ENCODE measurements at places on chromosomes 2 and 18.

DNA sequence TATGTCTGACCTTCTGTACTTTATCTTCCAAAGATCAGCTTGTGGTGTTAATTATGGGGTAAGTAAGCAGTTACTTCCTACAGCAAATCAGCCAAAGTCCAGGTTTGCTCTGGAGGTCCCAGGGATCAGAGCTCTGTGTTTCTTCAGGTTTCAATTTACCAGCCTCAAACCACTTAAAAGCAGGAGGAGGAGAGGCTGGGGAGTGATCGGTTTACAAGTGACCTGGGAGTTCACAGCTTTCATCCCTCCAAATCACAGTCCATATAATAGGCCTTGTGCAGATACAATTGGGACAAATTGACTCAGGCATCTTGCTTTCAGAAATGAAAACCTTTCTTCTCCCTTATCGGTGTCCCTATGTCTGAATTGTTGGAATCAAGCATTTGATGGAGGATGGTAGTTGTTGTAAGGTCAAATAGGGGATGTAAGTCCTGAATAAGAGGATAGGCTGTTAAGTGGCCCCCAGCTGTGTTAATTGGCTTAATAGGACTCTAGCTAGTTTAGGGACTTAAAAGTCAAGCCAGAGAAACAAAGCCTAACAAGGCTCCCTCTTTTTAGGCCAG, 188.0 kb upstream of the NT5C1B start:
- no peak for DNase-seq

DNA sequence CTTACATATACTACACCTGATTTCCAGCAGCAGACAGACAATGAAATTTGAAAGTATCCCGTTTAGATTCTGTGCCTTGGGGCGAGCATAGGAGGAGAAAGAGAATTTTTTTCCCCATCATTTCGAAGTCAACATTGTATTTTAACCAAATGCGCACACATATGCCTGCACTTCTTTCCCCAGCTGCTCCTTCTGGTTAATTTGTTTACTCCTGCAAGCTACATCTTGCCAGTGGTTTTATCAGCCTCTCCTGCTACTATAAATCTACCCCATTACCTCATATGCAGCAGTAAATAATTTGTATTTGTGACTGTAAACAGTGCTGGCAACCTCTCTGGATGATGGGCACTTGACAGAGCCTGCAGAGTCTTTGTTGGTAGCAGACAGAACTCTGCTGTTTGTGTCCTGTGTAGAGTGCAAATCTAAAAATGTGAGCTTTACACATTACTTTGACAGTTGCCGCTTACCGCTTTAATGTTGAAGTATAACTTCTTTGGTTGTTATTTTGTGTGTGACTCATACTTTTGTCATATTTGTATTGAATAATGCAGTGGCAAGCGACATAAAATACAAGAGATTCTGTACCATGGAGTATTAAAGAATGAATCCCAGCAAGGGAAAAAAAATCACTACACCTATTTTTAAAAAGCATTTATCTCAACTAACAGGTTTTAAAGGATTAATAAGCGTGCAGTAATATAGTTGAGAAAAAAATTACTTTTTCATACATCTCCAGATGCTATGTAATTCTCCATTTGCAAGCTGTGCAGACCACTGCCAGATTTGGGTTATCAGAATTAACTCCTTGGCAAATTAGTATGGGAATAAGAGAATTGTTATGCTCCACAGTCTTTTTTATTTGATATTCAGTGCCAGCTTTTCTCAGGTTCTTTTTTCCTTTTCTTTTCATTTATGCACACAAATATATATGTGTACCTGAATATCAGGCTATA, 536.8 kb downstream of the XIRP2 start:
- no peak for DNase-seq

GRCh38 chr2:43127941-43128558, 98.4 kb downstream of the ZFP36L2 start:
- DNase-seq: no peak

DNA sequence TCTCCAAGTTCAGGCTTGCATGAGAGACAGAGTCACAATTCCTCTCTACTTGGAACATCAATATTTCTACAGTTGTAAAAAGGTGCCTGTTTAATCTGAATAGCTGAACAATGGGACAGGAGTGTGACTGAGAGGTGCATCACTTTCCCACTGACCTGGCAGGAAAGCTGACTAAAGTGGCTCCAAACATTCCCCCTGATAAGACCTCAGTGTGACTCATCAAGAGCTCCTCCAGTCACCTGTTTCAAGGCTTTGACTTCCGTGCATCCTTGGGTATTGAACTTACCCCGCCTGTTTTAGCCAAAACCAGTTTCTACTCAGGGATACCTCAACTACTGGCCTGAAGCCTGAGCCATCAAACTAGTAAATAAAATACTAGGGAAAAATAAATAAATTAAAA, 453.9 kb upstream of the DDX18 start:
- no peak for DNase-seq

- DNase-seq: peak; percentile 20
These were observed 376.3 kb upstream of the UBE2E3 start for GRCh38 chr2:180604077-180604476.

- no peak for DNase-seq
These were observed 122.9 kb upstream of the ST6GAL2 start for GRCh38 chr2:107008843-107009242.

All from inflammatory macrophage treated with lipopolysaccharide for 4 hours (primary cell).